ENCODE measurements at places on chromosomes 3 and 15.

- DNase-seq: no peak
Measured at GRCh38 chr3:78015856-78016255, 976.0 kb downstream of the ROBO2 start.

DNA sequence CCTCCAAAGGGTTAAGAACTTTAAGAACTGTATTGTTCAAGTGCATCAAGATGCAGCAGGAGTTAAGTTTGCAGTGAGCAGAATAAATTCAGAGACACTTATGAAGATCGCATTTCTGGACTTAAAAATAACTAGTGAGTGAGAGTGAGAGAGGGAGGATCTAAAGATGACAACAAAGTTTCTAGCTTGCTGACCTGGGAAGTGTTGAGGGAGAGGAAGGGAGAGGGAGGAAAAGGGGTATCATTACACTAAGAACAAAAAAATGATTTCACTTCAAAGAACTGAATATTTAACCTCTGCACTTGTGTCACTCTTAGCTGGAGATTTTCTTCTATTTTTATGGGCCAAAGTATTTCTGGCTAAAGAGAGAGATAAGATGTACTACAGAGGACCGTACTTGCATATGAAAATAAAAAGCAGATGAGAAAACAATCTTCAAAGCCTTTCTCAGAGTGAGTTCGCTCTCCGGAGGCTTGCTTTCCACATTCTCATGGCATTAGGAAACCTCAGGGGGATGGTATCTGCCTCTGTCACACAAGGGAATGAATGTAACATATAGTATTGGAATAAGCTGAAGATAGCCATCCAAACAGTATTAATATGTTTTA is 91.4 kb upstream of the TJP1 start:
- no peak for DNase-seq

- no peak for DNase-seq
Measured at GRCh38 chr3:187758318-187758955, 13.2 kb upstream of the BCL6 start.

GRCh38 chr3:195580744-195581443 is 2.8 kb downstream of the APOD start:
- peak; percentile 75 for DNase-seq

DNA sequence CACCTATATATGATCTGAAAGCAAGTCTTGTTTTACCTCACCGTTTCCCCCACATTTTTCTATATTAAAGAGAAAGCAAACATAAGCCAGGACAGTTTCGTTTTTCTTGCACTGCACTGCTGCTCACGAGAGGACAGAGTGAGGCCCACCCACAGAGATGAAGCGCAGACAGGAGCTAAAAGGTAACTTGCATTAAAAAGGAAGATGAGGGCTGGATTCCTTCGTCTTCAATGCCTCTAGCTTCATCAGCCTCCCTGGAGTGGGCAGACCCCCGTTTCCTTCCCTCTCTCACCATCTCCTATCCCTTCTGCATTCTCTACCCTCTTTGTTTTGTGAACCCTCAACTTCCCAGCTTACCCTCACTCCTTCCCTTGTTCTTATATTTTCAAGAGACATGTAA is 18.9 kb downstream of the SUMF1 start:
- DNase-seq: no peak

DNA sequence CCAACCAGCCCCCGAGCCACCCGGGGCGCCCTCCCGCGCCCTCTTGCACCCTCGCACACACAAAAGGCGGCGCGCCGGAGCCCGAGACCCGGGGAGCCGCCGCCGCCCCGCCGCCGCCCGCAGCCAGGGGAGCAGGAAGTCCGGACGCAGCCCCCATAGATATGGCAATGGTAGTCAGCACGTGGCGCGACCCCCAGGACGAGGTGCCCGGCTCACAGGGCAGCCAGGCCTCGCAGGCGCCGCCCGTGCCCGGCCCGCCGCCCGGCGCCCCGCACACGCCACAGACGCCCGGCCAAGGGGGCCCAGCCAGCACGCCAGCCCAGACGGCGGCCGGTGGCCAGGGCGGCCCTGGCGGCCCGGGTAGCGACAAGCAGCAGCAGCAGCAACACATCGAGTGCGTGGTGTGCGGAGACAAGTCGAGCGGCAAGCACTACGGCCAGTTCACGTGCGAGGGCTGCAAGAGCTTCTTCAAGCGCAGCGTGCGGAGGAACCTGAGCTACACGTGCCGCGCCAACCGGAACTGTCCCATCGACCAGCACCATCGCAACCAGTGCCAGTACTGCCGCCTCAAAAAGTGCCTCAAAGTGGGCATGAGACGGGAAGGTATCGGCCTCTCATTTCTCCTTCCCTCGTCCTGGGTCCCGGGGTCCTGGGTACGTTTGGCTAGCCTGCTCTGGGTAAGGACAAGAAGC is 1.6 kb downstream of the NR2F2 start:
- no peak for DNase-seq

GRCh38 chr3:50570508-50571279 is 1.4 kb downstream of the HEMK1 start:
- no peak for DNase-seq

DNA sequence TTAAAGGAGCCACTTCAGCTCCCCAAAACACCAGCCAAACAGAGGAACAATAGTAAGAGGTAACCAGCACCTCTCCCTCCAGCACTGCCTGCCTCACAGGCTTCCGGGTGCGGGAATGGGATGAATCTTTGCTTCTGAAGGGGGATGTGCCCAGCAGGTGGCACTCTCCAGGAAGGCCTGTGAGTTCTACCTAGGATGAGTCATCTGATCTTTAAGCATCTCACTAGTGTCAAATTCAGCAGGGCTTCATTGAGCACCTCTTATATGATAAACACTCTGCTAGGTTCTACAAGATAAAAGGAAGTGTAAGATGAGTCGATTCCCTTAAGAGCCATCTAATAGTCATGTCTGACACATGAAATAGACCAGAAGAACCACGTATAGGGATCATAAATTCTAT is 237.4 kb upstream of the UMPS start:
- peak; percentile 60 for DNase-seq

- DNase-seq: no peak
Measured at GRCh38 chr3:50089609-50089945, 858 bp downstream of the RBM5 start.

- DNase-seq: no peak
Measured at GRCh38 chr3:12154151-12154550, 4.6 kb downstream of the TIMP4 start.

DNA sequence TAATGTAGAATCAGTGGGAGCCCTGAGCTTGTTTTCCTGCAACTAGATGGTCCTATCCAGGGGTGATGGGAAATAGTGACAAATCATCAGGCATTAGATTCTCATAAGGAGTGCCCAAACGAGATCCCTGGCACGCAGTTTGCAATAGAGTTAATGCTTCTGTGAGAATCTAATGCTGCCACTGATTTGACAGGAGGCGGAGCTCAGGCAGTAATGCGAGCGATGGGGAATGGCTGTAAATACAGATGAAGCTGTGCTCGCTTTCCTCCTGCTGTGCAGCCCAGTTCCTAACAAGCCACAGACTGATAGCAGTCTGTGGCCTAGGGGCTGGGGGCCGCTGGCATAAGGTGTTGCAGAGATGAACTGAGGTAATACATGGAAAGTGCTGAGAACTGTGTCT is 28.3 kb upstream of the TMEM42 start:
- DNase-seq: no peak

DNA sequence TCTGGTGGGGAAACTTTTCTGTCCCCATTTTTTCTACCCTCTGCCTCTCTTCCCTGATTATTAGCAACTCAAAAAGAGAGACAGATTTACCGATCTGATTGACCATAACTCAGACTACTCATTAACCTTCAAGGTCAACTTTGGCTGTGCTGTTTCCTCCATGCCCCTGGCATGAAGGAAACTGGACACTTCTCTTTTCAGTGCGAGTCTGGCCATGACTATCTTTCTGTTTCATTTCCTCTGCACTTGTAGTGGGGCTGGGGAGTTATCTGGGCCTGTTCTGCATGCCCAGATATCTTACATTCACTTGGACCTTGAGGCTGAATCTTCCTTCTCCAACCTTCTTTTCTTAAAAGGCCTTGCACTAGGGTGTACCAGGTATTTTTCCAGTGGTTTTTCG is 76.9 kb upstream of the SLCO2A1 start:
- DNase-seq: no peak

DNA sequence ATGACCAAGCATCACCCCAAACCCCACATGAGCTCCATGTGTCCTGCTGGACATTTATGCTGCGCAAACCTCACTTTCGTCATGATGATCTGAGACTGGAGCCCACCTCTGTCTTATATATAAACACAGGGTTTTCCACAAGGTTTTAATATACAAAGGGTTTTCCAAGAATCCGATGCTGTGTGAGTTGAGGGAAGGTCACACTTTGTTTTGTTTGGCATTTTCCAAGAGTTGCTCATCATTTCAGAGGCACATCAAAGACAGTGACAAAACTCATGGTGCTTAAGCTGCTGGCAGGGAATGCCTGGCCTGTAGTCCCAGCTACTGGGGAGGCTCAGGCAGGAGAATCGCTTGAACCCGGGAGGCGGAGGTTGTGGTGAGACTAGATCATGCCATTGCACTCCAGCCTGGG is 20.0 kb downstream of the EFCC1 start:
- DNase-seq: no peak

- no peak for DNase-seq
Measured at GRCh38 chr3:172236771-172237742, 197.7 kb downstream of the FNDC3B start.

DNA sequence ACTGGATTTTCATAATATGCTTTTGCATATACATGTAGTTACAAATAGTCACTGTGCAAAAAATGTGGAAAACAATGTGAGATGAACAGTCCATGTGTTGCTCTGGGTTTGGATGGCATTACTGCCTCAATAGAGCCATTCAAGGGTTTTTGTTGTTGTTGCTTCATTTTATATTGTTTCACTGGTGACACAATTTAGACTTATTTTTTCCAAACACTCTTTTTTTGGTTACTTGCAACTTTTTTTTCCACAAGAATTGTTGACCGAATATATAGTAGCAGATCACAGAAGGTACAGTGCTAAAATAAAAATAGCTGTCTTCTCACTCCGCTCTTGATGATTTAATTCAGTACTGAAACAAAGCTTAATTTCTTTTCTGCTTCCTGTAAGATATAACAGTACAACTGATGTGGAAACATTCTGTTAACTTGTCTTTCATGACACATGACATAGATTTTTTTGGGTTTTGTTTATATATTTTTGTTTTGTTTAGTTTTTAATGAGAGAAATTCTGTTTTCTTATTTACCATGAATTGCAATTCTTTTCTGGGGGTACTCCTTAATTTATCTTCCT is 618.6 kb downstream of the NAALADL2 start:
- DNase-seq: peak; percentile 19

DNA sequence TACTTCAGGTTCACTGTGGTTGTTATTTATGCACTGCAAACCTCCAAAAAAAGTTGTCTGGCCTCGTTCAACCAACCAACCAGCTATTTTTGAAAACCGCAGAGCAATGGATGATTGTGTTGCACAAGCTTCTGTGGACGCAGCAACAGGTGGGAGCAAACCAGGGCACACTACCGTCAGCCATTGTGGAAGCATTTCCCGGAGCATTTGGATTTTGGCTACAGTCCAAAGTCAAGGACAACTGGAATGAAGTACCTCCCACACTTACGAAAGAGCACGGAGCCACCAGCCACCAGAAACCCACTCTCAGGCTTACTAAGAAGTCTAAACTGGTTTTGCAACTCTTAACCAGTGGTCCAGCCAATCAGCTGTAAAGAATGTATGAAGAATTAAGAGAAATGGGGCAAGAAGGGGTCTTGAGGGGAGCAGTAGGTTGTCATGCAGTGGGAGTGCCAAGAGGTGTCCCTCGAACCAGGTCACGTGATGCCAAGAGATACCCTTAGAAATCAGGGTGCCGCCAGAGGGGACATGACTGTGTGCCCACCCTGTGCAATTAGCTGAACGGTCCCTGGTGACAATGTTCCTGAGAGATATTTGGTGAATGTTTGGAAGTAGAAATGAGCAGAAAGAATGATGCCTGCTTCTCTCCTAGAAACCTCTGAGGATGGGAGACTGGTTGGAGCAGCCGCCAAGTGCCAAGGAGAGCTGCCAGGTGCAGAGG is 68.9 kb upstream of the PCSK6 start:
- no peak for DNase-seq

- no peak for DNase-seq
Measured at GRCh38 chr15:26037369-26037768, 174.2 kb upstream of the ATP10A start.

DNA sequence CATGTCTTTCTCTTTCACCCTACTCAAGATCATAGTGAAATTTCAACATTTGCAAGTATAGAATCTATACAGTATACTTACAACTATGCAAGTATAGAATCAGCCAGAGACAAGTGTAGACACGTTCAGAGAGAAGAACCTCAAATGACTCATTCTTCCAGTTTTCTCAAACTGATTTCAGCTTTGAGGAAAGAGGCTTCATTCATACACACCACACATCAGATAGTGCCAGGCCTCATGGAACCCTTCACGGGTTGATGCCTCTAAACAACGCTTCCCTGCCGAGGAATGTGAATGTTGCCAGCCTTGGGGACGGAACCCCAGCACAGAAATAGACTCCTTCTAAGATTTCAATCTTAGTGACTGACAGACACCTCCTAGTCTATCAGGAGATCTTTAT is 135.7 kb downstream of the FOXP1 start:
- DNase-seq: no peak

DNA sequence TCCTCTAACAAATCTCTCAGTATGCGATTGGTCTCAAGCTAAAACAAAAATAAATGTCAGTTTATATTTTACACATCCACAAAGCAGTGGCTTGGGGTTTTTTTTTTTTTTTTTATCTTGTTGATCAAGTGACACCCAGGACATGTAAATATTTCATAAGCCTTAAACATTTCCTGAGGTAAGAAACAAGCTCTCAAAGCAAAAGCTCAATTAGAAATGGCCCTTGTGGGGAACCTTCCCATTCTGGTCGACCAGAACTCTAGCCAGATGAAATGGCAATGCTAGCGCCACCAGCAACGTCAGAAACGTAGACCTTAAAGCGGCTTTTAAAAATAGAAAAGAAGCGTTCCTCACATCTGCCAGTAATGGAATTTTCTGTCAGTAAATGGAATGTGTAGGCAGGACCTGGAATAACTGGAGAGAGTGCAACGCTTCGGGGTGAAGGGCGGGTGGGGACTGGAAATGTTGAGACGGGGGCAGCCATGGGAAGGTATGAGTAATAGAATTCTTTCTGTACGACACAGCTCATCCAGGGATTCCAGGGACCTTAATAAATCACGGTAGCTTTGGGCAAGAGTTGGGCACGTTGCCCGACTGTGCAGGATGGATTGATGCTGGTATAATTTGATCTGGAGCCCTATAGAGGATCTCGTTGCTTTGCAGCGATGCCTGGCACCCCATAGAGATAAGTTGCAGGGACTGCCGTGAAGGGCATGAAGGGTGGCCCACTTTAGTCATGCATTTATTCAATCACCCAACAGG is 44.4 kb downstream of the BTD start:
- DNase-seq: peak; percentile 79

GRCh38 chr3:153400641-153401040 is 238.6 kb downstream of the RAP2B start:
- no peak for DNase-seq

GRCh38 chr3:75332794-75333193 is 331.3 kb upstream of the FRG2C start:
- DNase-seq: no peak

Measured in putamen (tissue), 1 donor.